Type B pancreatic cell (in vitro differentiated cells): ENCODE measurements at places on chromosomes 13 and 19.

DNA sequence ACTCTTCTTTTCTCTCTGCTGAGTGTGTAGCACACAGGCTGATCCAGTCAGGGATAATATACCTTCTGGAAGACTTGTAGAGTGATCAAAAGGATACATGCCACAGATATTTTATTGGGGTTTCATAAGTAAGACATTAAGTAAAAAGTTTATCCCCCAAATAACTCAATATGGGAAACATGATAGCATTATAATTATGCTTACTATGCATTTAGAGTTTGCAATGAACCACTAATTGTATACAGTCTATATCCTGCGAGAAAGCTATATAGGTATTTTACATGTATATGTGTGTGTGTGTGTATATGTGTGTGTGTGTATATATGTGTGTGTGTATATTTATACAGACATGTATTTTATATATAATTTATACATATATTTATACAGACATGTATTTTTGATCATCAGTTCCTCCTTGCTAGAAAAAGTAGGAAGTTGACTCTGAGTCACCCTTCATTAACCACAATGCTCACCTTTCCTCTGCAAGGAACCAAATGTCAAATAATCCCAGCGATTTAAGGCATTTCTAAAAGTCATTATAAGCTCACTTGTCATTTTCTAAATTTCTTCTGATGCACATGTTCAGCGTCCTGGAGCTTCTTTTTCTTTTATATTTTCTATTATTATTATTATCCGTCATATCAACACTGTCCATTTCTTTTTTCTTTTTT is 312.5 kb upstream of the OBI1 start:
- H3K27ac ChIP-seq: no peak overlapping the region
- H3K4me3 ChIP-seq: no peak overlapping the region
- H3K4me1 ChIP-seq: no peaks in the 10 kb centered on the region
- H3K27me3 ChIP-seq: peaks cover 8% of the 10 kb centered on the region

DNA sequence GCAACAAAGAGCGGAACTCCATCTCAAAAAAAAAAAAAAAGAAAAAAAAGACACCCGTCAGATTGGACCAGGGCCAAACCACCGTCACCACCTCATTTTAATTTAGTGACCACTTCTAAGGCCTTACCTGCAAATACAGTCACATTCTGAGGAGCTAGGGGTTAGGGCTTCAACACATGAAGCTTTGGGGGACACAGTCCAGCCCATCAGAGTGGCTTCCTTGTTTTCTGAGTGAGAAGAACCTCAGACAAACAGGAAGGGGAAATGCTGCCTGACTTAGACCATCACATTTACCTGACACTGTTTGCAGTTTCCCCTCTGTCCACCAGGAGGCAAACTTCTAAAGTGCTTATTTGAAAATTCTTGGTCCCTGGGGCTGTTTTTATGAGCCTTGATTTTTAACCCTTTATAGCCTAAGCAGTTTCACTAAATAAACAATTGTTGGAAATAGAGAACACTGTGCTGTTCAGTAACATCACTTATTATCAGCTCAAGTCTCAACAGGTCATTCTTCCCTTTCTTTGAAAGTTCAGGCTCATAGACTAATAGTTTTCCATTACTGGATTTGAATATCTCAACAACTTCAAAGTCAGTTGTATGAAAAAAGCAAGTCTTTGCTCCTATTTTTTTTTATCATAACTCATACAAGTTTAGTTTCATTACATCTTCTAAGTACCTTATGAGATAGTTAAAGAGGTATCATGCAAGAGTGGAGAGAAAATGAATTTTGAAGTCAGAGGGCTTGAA is 74.9 kb upstream of the WASF3 start:
- DNase-seq: no peak
- H3K4me3 ChIP-seq: no peak overlapping the region
- H3K36me3 ChIP-seq: no peaks in the 10 kb centered on the region
- no peak overlapping the region for H3K27ac ChIP-seq
- no peaks in the 10 kb centered on the region for H3K4me1 ChIP-seq

GRCh38 chr19:43625918-43626579 is 6.6 kb upstream of the ZNF428 start:
- peaks cover 3% of the 10 kb centered on the region for H3K4me1 ChIP-seq
- H3K27ac ChIP-seq: no peak overlapping the region
- no peaks in the 10 kb centered on the region for H3K27me3 ChIP-seq
- no peak for DNase-seq

DNA sequence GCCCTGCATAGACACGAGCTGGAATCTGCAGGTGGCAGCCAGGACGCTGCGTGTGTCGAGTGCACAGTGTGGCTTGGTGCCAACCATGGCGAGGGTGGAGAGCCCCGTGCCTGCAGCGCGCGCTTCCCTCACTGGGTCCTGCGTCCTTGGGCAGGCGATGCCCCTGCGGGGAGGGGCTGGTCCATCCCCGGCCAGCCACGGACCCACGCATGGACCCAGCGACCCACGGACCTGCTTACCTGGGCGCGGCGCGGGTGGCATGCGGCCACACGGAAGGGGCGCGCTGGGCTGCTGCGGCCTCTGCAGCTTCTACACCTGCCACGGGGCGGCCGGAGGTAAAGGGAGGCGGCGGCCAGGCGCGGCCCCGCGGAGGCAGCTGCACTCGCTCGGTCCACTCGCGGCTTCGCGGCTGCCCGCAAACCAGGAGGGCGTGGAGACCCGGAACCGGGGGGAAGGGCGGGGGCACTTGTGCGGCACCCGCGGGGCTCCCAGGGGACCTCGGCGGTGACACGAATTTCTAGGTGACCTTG is 569 bp upstream of the MCF2L start:
- peaks cover 13% of the 10 kb centered on the region for H3K4me1 ChIP-seq
- H3K4me3 ChIP-seq: peak overlapping the region; percentile 83
- DNase-seq: no peak

DNA sequence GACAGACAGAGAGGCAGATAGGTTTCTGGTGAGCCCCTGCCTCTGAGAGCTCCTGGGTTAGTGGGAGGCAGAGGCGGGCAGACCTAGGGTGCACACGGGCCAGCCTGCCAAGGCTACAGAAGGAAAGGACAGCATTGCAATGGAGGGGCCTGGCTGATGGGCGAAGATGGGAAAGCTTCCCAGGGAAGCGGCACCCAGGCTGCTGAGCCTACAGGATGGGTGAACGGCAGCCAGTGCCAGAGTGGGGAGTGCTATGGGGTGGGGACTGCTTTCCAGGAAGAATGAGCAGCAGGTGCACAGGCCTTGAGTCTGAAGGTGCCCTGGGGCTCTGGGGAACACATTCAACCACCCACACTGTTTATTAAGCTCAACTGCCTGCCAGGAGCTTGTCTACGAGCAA is 702 bp upstream of the MAG start:
- no peak for DNase-seq
- H3K4me3 ChIP-seq: no peak overlapping the region
- H3K36me3 ChIP-seq: no peaks in the 10 kb centered on the region
- peaks cover 10% of the 10 kb centered on the region for H3K27me3 ChIP-seq
- H3K4me1 ChIP-seq: no peaks in the 10 kb centered on the region

- no peak overlapping the region for H3K4me3 ChIP-seq
- no peak overlapping the region for H3K27ac ChIP-seq
- peaks cover 4% of the 10 kb centered on the region for H3K4me1 ChIP-seq
Measured at GRCh38 chr19:6219586-6220290, 60.0 kb downstream of the MLLT1 start.

- peak overlapping the region; percentile 73 for H3K4me3 ChIP-seq
- peaks cover 90% of the 10 kb centered on the region for H3K27me3 ChIP-seq
- H3K36me3 ChIP-seq: peaks cover 3% of the 10 kb centered on the region
- H3K27ac ChIP-seq: no peak overlapping the region
- H3K4me1 ChIP-seq: peaks cover 23% of the 10 kb centered on the region
Measured at GRCh38 chr19:12834976-12835757, 788 bp upstream of the RTBDN start.

GRCh38 chr19:1049106-1049505 is 9.2 kb downstream of the ABCA7 start:
- no peak overlapping the region for H3K27ac ChIP-seq
- no peaks in the 10 kb centered on the region for H3K4me1 ChIP-seq
- no peak for DNase-seq
- no peaks in the 10 kb centered on the region for H3K27me3 ChIP-seq
- no peaks in the 10 kb centered on the region for H3K36me3 ChIP-seq

DNA sequence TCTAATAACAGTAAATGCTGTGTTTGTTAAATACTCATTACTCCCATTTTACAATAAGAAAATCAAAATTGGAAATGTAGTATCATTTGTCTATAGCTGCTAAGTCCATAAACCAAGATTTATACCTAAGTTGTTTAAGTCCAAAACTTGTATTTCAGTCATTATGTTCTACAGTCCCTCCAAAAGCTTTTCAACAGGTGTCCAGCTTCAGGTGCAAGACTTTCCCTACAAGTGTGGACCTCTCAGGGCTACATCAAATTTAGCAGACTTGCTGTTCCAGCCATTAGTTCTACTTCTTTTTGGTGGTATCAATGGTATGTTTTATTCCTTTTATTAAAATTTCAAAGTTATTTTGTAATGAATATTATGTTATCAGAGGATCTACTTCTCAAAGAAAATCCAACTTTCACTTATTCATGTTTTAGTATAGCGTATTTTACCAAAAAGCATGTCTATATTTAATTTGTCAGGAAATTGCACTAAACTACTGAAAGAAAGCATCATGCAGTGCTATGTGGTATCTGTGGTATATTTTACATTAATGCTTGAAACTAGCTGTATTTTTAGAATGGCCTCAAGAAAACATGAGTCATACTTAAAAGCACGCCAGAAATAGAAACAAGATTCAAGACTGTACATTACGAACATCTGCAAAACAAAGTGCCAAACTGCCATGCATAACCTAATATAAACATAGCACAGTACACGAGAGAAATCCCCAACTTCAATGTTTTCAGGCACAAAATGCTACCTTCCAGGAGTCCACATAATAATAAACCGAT is 44.5 kb downstream of the VWA8 start:
- no peak overlapping the region for H3K27ac ChIP-seq
- no peak for DNase-seq
- H3K4me3 ChIP-seq: no peak overlapping the region
- no peaks in the 10 kb centered on the region for H3K27me3 ChIP-seq
- H3K36me3 ChIP-seq: peaks cover 5% of the 10 kb centered on the region

- no peaks in the 10 kb centered on the region for H3K36me3 ChIP-seq
- peaks cover 14% of the 10 kb centered on the region for H3K4me1 ChIP-seq
- H3K27me3 ChIP-seq: peaks cover 3% of the 10 kb centered on the region
- no peak overlapping the region for H3K27ac ChIP-seq
Measured at GRCh38 chr13:71880753-71881541, 13.9 kb upstream of the DACH1 start.

DNA sequence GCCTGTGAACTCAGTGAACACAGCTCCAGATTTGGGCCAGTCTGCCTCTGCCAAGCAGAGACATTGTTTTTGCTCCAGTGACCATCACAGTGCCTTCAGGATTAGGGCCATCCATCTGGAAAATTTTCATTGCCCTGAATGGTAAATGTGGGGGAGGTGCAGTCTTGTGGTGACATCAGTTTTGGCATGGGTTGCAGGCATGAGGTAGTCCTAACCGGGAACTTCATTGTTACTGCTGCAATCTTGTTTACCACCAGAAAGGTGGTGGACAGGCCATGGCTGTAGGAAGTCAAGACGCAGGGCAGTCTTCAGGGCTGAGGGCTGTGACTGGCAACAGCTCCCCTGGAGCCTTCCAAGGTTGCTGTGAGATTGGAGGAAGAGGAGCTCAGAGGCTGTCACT is 55.2 kb downstream of the SPATA13 start:
- no peak overlapping the region for H3K27ac ChIP-seq
- peaks cover 21% of the 10 kb centered on the region for H3K4me1 ChIP-seq
- DNase-seq: no peak
- H3K27me3 ChIP-seq: no peaks in the 10 kb centered on the region
- no peak overlapping the region for H3K4me3 ChIP-seq

- DNase-seq: no peak
- H3K4me1 ChIP-seq: no peaks in the 10 kb centered on the region
- H3K4me3 ChIP-seq: no peak overlapping the region
Measured at GRCh38 chr19:41895745-41896580, 13.0 kb downstream of the ARHGEF1 start.

- H3K4me1 ChIP-seq: peaks cover 12% of the 10 kb centered on the region
- no peak overlapping the region for H3K27ac ChIP-seq
- H3K4me3 ChIP-seq: no peak overlapping the region
- no peak for DNase-seq
- no peaks in the 10 kb centered on the region for H3K36me3 ChIP-seq
Measured at GRCh38 chr13:50140581-50141374, 125.5 kb downstream of the KCNRG start.

DNA sequence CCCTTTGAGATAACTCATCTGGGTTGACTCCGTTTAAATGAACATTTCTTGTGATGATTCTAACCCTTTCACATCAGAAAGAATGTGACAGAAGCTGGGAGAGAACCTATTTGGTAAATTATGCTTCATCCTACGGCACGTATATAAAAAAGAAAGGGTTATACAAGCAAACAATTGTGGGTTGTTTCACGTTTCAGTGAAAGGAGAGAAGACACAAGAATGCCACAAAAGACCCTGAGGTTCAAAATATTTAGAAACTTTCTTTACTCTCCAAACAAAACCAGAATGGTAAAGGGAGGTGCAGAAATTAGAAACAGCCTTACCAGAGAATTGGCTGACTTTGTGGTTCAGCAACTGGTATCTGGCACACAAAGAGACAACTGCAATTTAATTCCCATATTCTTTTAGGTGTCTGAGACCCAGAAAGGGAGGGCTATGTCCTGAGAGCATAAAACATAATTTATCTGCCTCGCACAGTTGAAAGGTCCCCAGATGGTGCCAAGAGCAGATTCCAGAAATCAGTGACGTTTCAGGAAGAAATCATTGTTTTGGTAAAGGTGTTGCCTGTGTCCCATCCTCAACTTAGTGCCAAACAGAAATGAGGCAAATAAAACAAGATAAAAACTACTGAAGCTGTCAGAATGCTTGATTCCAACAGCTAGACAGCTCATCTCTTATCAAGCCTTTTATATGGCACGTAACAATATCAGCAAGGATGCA is 361.4 kb downstream of the EFNB2 start:
- H3K27ac ChIP-seq: no peak overlapping the region
- DNase-seq: no peak
- peaks cover 10% of the 10 kb centered on the region for H3K4me1 ChIP-seq
- no peak overlapping the region for H3K4me3 ChIP-seq
- H3K27me3 ChIP-seq: peaks cover 4% of the 10 kb centered on the region

GRCh38 chr19:21848706-21849105 is 12.7 kb upstream of the ZNF43 start:
- peak overlapping the region; percentile 61 for H3K27ac ChIP-seq
- peaks cover 36% of the 10 kb centered on the region for H3K36me3 ChIP-seq
- H3K4me3 ChIP-seq: peak overlapping the region; percentile 47
- no peaks in the 10 kb centered on the region for H3K27me3 ChIP-seq
- DNase-seq: no peak

DNA sequence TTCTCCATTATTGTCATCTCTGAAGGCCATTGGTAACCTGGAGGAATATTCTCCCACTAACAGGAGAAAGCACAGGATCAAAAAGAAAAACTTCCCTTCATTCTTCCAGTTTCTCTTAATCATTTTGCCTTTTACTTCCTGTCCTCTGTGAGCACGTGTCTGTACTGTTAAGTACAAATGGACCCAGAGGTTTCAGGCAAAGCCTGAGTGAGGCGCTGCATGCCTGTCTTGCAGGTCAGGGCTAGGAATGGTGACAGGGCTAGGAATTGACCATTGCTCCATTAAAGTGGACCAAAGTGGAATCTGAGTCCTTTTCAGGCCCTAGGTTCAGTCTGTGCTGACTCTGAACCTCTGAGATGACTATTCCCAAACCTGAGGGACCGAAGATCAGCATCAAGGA is 326.7 kb downstream of the SHISA2 start:
- DNase-seq: no peak
- peaks cover 13% of the 10 kb centered on the region for H3K4me1 ChIP-seq
- no peak overlapping the region for H3K27ac ChIP-seq
- H3K36me3 ChIP-seq: no peaks in the 10 kb centered on the region
- H3K4me3 ChIP-seq: no peak overlapping the region

- peak overlapping the region; percentile 36 for H3K27ac ChIP-seq
- H3K27me3 ChIP-seq: no peaks in the 10 kb centered on the region
- H3K4me1 ChIP-seq: peaks cover 33% of the 10 kb centered on the region
Measured at GRCh38 chr13:75415694-75416093, 66.3 kb downstream of the TBC1D4 start.
